ENCODE measurements at places on chromosomes 4 and X.

GRCh38 chr4:147958489-147959065 is 226.7 kb downstream of the ARHGAP10 start:
- no peaks in the 10 kb centered on the region for H3K36me3 ChIP-seq
- H3K27me3 ChIP-seq = no peaks in the 10 kb centered on the region
- H3K27ac ChIP-seq = no peak overlapping the region
- H3K4me1 ChIP-seq = no peaks in the 10 kb centered on the region
- DNase-seq = no peak

GRCh38 chr4:77352192-77352591 is 195.2 kb downstream of the CCNG2 start:
- H3K4me3 ChIP-seq = no peak overlapping the region
- H3K27me3 ChIP-seq = no peaks in the 10 kb centered on the region
- H3K4me1 ChIP-seq = no peaks in the 10 kb centered on the region
- H3K36me3 ChIP-seq = no peaks in the 10 kb centered on the region

DNA sequence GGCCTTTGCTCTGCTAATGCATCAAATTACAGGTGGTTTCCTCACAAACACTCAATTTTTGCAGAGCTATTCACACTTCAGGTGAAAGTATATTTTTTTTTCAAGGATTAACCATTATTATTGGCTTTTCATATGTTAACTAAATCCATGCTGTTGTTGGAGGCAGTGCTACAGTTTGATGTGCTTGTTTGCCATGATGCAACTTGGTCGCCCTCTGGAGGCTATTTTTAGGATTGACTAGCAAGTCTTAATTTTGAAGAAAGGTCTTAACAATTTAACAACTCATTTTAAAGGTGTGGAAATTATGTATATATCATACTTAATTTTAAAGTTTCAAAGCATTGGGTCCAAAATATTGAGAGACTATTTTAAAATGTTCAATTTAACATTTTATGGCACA is 168.8 kb upstream of the FAM47A start:
- no peak overlapping the region for H3K4me3 ChIP-seq
- H3K4me1 ChIP-seq = no peaks in the 10 kb centered on the region
- no peaks in the 10 kb centered on the region for H3K36me3 ChIP-seq

DNA sequence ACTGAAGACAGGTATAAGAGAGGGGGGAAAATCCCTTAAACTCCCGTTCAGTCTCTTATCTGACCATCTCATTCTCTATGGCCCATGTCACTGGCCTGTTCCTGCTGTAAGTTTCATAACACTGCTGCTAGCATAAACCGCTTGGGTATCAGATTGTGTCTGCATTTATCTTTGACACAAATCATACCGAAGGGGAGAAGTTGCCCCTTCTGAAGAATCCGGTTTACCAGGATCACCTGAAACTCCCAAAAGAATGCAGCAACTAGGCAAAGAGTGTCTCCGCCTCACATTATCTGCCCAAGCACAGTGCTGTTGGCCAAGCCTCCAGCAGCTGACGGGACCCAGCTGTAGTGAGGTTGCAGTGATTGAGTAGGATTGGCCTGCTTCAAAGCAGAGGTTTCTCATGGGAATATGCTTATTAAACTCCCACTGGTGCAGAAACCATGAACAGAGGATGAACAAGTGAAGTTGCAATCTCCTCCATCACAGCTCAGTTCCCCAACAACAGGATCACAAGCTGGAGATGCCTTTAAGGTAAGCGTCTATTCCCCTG is 71.3 kb upstream of the PUDP start:
- H3K4me3 ChIP-seq = no peak overlapping the region
- no peaks in the 10 kb centered on the region for H3K27me3 ChIP-seq

DNA sequence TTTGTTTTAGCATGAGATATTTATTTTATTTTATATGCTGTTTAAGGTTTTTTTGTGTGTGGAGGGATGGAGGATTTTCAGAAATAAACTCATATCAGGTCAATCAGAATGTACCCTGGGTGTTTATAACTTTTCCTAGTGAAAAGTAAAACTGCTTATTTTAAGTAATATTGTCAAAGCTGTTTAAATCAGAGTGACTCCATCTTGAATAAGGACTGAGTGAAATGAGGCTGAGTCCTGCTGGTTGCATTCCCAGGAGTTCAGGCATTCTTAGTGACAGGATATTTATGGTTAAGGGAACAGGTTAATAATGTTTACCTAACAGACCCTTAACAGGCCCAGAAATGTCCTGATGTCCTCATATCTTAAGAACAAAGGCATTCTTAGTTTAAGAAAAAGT is 1160.9 kb upstream of the PCDH7 start:
- H3K27me3 ChIP-seq = no peaks in the 10 kb centered on the region
- no peak overlapping the region for H3K27ac ChIP-seq
- H3K36me3 ChIP-seq = no peaks in the 10 kb centered on the region
- no peak for DNase-seq
- H3K4me1 ChIP-seq = no peaks in the 10 kb centered on the region
- no peak overlapping the region for H3K4me3 ChIP-seq

DNA sequence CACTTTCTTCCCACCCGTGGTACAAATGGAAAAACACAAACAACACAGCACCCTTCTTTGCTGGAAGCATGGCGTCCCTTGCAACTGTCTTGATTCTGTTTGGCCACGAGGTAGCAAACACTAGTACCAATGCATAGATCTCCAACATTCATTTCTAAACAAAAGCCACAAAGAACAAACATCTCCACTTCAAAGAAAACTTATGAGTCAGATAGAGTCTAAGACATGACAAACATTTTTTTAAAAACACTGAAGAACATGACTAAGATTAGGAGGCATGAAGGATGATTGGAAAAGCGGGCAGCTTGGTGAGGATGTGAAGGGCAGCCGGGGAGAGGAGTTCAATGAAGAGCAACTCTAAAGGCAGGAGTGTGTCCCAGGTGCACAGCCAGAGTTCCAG is 197.6 kb upstream of the FAM9B start:
- DNase-seq = no peak
- no peaks in the 10 kb centered on the region for H3K27me3 ChIP-seq
- no peaks in the 10 kb centered on the region for H3K4me1 ChIP-seq
- no peaks in the 10 kb centered on the region for H3K36me3 ChIP-seq
- no peak overlapping the region for H3K4me3 ChIP-seq
- no peak overlapping the region for H3K27ac ChIP-seq

GRCh38 chr4:2091990-2092668 is 33.0 kb downstream of the NAT8L start:
- H3K36me3 ChIP-seq = no peaks in the 10 kb centered on the region
- no peaks in the 10 kb centered on the region for H3K4me1 ChIP-seq
- H3K27ac ChIP-seq = no peak overlapping the region
- no peak for DNase-seq
- H3K27me3 ChIP-seq = peaks cover 8% of the 10 kb centered on the region
- H3K4me3 ChIP-seq = no peak overlapping the region

DNA sequence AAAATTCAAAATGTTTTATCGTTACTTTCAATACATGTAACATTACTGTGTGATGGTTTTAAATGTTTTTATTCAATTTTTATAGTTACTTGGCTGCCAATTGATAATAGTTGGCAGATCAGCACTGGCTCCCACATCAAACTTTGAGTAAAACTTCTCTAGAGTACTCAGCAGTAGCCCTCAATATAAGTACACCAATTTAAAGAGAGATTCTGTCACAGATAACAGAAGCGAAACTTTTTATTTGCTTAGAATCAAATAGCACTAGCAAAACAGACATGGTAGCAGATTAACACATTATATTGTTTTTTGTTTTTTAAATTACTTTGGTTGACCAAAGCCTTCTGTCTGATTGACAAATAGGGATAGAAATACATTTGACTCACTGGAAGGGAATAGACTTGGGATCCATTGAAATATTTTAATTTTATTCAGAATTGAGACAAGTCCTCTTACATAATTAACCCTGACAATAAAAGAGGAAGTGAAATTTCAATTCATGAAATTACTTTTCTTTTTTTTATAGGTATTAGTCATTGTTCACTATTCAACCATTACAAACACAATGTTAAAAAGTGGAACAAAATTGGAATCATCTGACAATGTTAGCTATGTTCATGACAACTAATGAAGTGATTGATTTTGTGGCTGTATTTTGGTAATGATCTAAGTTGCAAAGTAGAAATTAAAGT is 554.9 kb downstream of the KLHL4 start:
- no peak overlapping the region for H3K4me3 ChIP-seq
- DNase-seq = no peak
- no peaks in the 10 kb centered on the region for H3K27me3 ChIP-seq
- H3K27ac ChIP-seq = no peak overlapping the region
- no peaks in the 10 kb centered on the region for H3K4me1 ChIP-seq

DNA sequence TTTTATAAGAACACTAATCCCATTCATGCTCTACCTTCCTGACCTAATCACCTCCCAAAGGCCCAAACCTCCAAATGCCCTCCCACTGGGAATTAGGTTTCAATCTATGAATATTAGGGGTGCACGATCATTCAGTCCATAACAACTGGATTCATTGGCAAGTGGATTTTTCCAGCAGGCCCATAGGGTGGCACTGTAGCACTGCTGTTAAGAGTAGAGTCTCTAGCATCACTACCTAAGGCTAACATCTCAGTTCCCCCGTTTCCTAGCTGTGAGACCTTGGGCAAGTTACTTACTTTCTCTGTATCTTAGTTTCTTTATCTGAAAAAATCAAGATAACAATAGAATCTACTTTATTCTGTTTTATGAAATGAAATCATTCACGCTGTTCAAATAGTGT is 315.8 kb downstream of the STIM2 start:
- no peak overlapping the region for H3K27ac ChIP-seq
- no peaks in the 10 kb centered on the region for H3K4me1 ChIP-seq
- H3K27me3 ChIP-seq = no peaks in the 10 kb centered on the region
- H3K36me3 ChIP-seq = no peaks in the 10 kb centered on the region

DNA sequence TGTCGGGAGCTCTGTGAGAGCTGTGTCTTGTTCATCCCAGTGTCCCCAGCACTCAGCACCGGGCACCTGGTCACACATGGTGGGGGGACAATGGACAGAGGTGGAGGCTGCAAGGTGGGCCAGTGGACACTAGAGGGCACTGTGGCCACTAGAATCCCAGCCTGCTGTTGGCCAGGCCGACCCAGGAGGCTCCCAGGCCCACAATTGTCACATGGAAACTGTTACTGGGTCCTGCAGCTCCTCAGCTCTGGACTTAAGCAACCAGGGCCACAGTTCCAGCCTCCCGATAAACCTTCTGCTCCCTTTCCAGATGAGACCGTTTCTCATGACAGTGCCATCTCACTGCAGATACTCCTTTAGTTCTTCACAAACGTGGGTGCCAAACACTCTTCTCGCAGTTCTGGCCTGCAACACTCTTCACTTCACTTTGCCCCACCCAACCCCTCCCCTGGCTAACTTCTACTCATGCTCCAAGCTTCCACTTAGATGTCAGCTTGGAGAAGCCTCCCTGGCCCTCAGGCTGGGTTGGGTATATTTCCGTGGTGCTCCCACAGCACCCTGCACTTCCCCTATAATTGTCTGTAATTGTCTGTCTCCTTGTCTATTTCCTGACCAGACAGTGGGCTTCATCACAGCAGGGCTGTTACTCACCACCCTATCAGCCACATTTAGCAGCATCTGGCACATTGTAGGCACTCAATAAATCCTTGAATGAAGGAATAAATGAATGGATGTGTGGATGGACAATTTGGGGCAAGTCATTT is 3.5 kb upstream of the IQSEC2 start:
- DNase-seq = no peak
- peaks cover 1% of the 10 kb centered on the region for H3K36me3 ChIP-seq
- no peaks in the 10 kb centered on the region for H3K27me3 ChIP-seq
- no peak overlapping the region for H3K27ac ChIP-seq

GRCh38 chr4:138707746-138708677 is 307.6 kb upstream of the NOCT start:
- no peak overlapping the region for H3K4me3 ChIP-seq
- H3K4me1 ChIP-seq = no peaks in the 10 kb centered on the region
- H3K27ac ChIP-seq = no peak overlapping the region
- no peak for DNase-seq
- peaks cover 2% of the 10 kb centered on the region for H3K36me3 ChIP-seq
- peaks cover 34% of the 10 kb centered on the region for H3K27me3 ChIP-seq

DNA sequence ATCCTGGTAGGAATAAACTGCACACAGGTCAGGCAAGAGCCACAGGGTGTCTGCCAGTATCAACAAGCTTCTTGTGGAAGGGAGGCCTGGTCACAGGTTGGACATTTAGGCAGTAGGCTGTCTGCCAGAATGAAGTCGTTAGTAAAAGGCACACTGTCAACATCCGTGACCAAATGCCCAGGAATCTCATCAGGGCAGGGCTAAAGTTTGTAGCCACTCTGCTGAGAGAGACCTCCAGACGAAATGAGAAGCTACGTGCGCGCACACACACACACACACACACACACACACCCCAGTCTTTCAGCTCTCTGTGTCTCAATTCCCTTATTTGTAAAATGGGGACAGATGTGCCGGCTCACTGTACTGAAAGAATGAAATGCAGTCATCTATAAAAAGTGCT is 408.7 kb upstream of the ZFP42 start:
- no peaks in the 10 kb centered on the region for H3K4me1 ChIP-seq
- H3K36me3 ChIP-seq = no peaks in the 10 kb centered on the region
- no peak overlapping the region for H3K4me3 ChIP-seq
- H3K27ac ChIP-seq = no peak overlapping the region
- no peaks in the 10 kb centered on the region for H3K27me3 ChIP-seq

GRCh38 chr4:85500110-85500867 is 25.3 kb downstream of the ARHGAP24 start:
- H3K4me1 ChIP-seq = no peaks in the 10 kb centered on the region
- DNase-seq = no peak
- H3K27me3 ChIP-seq = no peaks in the 10 kb centered on the region
- no peak overlapping the region for H3K4me3 ChIP-seq

GRCh38 chr4:71189471-71189870 is 149.3 kb upstream of the SLC4A4 start:
- H3K4me3 ChIP-seq = no peak overlapping the region
- H3K27ac ChIP-seq = no peak overlapping the region
- no peak for DNase-seq
- H3K4me1 ChIP-seq = peaks cover 35% of the 10 kb centered on the region

DNA sequence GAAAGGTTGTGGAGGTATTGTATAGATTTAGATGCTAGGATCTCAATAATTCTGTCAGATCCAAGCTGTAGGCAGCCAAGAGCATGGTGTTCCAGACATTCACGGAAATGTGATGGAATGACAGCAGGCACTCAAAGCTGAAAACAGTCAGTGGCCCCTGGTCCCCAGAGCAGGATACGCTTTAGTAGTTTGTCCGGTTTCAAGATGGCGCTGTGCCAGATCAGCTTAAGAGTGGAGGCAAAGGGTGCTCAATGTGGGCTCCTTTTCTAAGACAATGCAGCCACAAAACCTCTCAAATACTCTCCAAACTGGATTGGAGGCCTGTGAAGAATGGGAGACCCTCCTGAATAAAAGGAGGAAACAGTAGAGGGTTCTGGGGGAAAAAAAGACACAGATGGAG is 291.2 kb upstream of the HS3ST1 start:
- no peaks in the 10 kb centered on the region for H3K4me1 ChIP-seq
- H3K4me3 ChIP-seq = no peak overlapping the region
- no peaks in the 10 kb centered on the region for H3K27me3 ChIP-seq
- no peak for DNase-seq
- H3K27ac ChIP-seq = no peak overlapping the region

- no peak overlapping the region for H3K27ac ChIP-seq
- H3K36me3 ChIP-seq = no peaks in the 10 kb centered on the region
- no peaks in the 10 kb centered on the region for H3K27me3 ChIP-seq
Measured at GRCh38 chr4:175470131-175470530, 341.9 kb downstream of the GPM6A start.

- peak overlapping the region; percentile 71 for H3K4me3 ChIP-seq
- DNase-seq = no peak
- peaks cover 14% of the 10 kb centered on the region for H3K4me1 ChIP-seq
- H3K27ac ChIP-seq = peak overlapping the region; percentile 87
Measured at GRCh38 chrX:103405009-103405333, 28.6 kb downstream of the BEX3 start.

- no peaks in the 10 kb centered on the region for H3K27me3 ChIP-seq
- peaks cover 1% of the 10 kb centered on the region for H3K36me3 ChIP-seq
Measured at GRCh38 chr4:98468709-98469108, 189.7 kb downstream of the TSPAN5 start.
